ENCODE measurements at places on chromosomes 16 and 17.

DNA sequence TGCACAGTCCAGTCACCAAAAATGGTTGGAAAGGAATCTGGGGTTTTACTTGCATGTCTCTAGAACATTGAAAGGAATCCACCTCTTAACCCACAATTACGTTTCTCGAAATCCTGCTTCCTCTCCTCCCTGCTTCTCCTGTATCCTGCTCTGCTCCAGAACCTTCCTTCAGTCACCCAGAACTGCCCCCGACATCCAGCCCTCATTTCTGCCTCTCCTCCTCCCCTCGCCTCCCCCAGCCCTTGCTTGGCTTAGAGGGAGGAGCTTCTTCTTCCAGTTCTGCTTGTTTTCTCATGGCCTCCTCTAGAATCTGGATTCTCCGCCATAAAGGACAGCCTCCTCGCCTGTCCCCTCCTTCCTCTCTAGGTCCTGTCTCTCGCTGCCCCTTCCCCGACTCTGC, 48.3 kb downstream of the ZDHHC7 start:
- DNase-seq: no peak

GRCh38 chr16:2804728-2805127, 6.5 kb downstream of the PRSS41 start:
- DNase-seq: no peak

DNA sequence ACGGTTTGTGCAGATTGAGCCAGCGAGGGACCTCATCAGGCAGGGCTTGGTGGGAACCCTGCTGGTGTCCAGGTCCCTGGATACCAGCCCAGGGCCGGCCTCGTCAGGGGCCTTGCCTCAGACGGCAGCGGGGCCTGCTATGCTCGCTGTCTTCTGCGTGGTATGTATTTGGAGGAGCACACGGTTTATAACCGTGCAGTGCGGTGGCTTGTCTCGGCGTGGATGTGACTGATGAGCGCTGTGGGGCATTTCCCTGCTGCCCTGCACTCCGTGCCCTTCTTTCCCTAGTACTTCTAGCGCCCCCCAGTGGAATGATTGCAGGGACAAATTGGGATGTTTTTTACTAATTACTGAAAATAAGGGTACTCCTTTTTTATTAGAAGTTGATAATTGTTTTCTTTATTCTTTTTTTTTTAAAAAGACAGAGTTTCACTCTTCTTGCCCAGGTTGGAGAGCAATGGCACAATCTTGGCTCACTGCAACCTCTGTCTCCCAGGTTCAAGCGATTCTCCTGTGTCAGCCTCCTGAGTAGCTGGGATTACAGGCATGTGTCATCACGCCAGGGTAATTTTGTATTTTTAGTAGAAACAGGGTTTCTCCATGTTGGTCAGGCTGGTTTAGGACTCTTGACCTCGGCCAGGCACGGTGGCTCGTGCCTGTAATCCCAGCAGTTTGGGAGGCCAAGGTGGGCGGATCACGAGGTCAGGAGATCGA, 15.3 kb downstream of the TBCD start:
- DNase-seq: peak; percentile 49

DNA sequence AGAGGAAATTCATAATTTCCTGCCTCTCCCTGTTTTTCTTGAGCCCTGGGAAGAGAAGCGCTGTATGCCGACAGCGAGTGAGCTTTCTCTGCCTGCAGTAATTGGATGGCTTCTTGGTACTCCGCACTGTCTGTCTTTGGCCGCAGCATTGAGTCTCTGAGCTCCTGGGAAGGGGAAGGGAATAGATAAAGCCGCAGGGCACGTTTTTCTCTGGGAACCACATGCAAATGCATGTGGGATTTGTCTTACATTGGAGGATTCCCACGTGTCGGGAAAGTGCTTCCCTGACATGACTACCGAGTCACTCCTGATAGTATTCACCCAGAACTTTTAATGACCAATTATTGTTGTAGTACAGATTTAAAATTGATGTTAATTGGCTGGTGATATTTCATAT, 385.9 kb downstream of the CPPED1 start:
- DNase-seq: peak; percentile 38

- DNase-seq: no peak
These were observed 162.6 kb downstream of the SDK2 start for GRCh38 chr17:73481676-73482075.

- no peak for DNase-seq
These were observed 51.0 kb upstream of the TOX3 start for GRCh38 chr16:52597772-52598483.

DNA sequence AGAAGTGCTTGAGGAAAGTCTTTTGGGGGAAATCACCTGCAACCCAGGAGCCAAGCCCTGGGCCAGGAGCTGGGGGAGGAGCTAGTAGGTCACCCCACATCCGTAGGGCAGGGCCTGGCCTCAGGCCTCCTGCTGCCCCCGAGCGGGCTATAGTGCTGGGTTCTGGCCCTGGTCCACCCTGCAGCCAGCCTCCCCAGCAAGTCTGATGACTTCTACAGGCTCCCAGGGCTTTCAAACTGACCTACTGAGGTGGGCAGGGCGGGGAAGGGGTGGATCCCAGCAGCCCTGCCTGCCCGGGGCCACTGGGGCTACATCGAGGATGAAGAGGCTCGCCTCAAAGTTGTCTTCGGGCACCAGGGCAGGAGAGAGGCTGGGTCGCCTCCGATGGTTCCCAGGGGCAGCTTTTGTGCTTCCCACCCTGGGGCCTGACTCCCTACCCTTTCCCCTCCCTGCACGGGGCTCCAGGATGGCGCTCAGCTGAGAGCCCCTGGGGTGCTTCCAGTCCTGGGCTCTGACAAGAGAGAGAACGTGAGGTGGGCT, 5.0 kb downstream of the CENPX start:
- DNase-seq: no peak

DNA sequence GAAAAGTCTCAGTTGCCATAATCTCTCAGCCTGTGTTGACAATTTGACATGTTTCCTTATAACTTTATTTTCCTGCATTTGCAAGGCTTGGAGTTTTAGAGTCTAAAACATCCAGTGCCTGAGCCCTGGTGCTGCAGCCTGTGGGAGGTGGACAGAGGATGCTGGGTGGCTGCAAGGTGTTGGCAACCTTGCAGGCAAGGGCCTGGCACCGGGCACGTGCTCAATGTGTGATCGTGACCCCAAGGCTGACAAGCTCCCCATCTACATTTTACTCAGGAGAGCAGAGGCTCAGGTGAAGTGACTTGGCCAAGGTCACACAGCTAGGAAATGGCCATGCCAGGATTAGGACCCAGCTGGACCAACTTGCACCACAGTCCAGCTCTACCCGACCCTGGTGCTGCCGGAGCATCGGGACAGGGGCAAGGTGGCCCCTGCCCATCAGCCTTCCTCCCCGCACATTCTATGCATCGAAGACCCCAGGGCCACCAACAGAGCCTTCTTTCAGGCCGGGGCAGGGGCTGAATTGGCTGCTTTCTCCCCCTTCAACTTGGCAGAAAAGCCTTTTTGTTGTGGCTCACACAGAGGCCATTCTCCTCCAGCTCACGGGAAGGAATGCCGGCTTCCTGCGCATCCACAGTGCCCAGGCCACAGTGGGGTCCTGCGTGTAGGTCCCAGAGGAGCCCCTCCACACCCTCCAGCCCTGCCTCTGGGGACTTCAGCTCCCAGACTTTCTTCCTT, 23.1 kb downstream of the MMP15 start:
- no peak for DNase-seq

DNA sequence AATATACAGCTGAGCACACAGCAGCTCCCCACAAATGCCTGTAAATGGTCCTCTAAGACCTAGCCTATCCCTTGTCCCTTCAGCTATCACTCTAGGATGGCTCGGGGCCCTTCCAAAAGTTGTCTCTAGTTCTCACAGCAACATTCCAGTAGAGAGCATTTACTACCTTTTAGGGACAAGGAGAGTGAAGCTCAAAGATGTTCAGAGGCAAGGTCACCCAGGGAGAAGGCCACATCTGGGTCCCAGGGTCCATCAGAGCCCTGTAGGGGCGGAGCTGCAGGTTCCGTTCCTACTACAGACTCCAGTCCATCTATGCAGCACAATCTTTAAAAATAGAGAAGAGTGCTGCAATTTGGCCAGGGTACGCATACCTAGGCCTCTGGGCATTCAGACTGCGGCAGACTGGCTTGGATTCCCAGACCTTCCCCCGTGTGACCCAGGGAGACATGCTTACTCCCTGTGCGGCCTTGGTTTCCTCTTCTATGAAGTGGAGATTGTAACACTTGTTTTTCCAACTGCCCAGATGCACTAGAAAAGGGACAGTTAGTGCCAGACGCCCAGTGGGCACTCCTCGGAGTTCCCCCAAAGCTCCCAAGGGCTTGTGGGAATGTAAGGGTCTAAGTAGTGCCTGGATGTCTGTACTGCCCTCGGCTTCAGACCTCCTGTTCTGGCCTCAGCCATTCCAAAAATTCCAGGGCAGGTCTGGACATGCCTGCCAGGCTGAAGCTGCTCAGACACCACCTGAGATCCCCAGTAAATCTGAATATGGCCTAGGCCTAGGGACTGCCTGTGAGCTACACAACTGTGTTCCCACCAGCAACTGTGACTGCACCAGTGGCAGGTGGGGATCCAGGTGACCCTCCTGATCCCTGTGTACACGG, 2.5 kb downstream of the SLC12A4 start:
- DNase-seq: peak; percentile 32

- DNase-seq: no peak
These were observed 41.6 kb upstream of the TNRC6C start for GRCh38 chr17:77916703-77917481.

- DNase-seq: peak; percentile 83
These were observed 2.4 kb downstream of the MATCAP1 start for GRCh38 chr16:67181346-67181745.

GRCh38 chr17:35315283-35315682, 58.1 kb downstream of the SLFN11 start:
- peak; percentile 93 for DNase-seq

- no peak for DNase-seq
These were observed 87.8 kb upstream of the CDH5 start for GRCh38 chr16:66278604-66279262.

DNA sequence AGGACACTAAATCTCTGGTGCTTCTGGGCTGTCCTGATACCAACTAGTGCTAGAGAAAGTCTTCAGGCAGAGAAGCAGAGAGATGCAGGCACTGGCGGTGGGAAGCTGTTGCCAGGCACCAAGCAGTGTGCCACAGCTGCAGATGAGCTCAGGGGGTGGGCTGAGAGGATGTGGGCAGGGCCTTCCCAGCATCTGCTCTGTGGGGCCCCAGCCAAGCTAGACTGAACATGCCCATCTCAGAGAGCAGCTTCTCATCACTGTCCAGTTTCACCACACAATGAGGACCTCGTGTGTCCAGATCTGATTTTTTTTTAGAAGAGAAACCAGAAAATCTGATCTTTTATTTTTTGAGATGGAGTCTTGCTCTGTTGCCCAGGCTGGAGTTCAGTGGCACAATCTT, 17.1 kb downstream of the PSKH1 start:
- peak; percentile 66 for DNase-seq

DNA sequence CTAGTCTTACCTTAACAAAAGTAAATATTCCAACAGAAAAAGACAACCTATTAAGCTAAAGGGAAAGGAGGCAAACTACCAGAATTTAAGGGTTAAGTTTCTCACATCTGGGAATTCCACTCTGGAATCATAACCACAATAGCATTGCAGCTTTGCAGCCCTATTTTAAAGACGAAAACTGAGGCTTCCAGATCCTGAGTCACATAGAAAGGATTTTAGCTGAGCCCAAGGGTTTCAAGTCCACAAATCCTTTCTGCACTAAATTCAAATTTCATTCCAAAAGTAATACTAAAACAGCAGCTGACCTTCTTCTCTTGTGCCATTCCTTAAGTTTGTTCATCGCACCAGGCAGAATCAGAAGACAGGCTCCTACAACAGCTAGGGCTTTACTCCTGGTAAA, 17.8 kb downstream of the XYLT1 start:
- peak; percentile 55 for DNase-seq

- no peak for DNase-seq
These were observed 577.9 kb upstream of the CDH5 start for GRCh38 chr16:65788434-65789140.

GRCh38 chr17:5642752-5643151, 58.4 kb upstream of the NLRP1 start:
- no peak for DNase-seq

DNA sequence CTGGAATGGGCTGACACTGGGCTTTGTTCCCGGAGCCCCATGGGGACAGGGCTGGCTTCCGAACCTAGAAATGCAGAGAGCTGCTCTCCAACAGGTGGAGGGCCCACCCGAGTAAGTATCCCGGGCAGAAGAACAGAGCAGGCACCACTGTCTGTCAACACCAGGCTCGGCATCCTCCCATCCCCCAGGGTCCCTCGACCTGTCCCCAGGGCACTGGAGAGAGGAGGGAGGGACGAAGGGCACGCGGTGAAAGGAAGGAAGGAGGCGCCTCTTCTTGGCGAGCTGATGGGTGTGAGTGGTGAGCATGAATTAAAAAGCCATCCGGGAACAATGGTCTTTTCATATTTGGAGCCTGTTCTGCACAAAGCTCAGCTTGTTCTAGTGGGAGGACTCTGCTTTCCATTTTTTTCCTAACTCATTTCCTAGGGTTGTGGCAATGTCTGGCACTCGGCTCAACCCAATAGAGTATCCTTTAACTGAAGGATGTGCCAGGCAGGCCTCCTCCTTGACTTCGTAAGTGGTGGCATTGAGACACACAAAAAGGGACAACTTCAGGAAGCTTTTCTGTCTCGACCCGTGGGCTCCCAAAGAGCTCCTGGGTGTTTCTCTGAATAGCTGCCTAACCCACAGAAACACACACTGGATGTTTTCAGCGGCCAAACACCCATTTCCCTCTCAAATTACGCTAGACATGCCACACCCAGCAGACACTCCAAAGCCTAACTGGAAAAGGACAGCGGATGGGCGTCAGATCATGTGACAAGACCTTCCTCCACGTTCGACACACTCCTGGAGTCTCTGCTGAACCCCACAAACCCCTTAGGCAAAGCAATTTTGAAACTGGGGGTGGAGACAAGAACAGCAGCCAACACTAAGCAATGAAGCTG, 47.7 kb downstream of the ZFHX3 start:
- DNase-seq: peak; percentile 60

DNA sequence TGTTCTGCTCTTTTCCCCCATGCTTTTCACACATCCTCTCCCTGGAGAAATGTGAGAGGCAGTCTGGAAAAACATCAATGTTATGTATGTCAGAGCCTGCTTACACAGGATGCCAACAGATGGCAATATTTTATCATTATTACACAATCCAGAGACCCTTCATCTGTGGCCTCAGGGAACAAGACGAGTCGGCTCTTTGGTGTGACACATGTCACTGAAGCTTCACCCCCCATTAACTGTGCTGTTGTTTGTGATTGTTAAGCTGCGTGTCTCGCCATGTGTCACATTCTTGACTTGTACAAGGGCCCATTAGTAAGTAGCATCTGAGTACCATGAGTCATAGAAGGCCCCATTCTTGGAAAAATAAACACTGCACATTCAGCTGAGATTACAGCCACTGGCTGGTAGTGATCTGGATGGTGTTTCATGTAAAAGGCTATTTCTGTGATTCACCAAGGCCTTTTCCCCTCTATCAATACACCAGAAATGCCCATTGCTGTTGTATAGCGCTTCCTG, 682.1 kb upstream of the SOX9 start:
- DNase-seq: peak; percentile 98

GRCh38 chr16:50067290-50067853, 1.6 kb downstream of the HEATR3 start:
- DNase-seq: peak; percentile 72

Measured in EH (cell line).